ENCODE measurements at places on chromosomes 1 and 21. TPM values are rescaled to one million over a fixed set of nuclear protein-coding genes. Genes with fewer than 3 reads are reported as not detected.
A peak's percentile ranks its signal among the peaks of the same experiment; 100 is the strongest.

GRCh38 chr1:151583796-151584195, 28.1 kb upstream of the SNX27 start:
- H3K4me3 ChIP-seq, result no peak overlapping the region
- H3K27me3 ChIP-seq, result no peaks in the 10 kb centered on the region
- no peak overlapping the region for H3K27ac ChIP-seq
- no peak for DNase-seq
- H3K4me1 ChIP-seq, result no peaks in the 10 kb centered on the region

GRCh38 chr1:145877923-145878486, 7.7 kb downstream of the ANKRD35 start:
- H3K27me3 ChIP-seq, result no peaks in the 10 kb centered on the region
- H3K27ac ChIP-seq, result no peak overlapping the region
- peaks cover 3% of the 10 kb centered on the region for H3K4me1 ChIP-seq
- DNase-seq, result no peak
- no peak overlapping the region for H3K4me3 ChIP-seq

- H3K27me3 ChIP-seq, result no peaks in the 10 kb centered on the region
- H3K4me1 ChIP-seq, result no peaks in the 10 kb centered on the region
- DNase-seq, result no peak
- no peak overlapping the region for H3K4me3 ChIP-seq
Observed at GRCh38 chr1:196698993-196699392, 47.1 kb downstream of the CFH start.

DNA sequence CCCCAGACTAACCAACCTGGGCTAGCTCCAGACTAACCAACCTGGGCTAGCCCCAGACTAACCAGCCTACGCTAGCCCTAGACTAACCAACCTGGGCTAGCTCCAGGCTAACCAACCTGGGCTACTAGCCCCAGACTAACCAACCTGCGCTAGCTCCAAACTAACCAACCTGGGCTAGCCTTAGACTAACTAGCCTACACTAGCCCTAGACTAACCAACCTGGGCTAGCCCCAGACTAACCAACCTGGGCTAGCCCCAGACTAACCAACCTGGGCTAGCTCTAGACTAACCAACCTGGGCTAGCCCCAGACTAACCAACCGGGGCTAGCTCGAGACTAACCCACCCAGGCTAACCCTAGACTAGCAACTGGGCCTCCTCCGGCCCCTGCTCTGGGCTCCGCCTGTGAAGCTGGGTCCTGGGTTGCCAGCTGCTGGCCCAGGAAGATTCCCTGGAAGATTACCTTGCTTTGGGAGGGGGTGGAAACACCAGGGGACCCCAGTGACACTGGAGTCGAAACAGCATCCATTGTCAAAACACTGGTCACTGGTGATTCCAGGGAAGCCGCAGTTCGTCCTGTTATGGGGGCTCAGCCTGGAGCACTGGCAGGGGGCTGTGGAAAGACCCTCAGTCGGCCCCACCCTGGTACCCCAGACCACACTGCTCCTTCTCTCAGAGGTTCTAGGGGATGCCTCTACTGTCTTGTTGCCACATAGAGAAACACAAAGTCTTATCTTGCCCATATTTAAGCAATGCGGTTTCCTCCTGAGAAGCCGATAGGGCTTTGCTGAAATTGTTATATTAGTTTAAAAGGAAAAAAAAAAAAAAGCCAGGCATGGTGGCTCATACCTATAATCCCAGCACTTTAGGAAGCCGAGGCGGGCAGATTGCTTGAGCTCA, 1.1 kb downstream of the TFF2 start:
- no peaks in the 10 kb centered on the region for H3K4me1 ChIP-seq
- no peak overlapping the region for H3K27ac ChIP-seq
- no peak for DNase-seq
- no peaks in the 10 kb centered on the region for H3K36me3 ChIP-seq
- peaks cover 5% of the 10 kb centered on the region for H3K27me3 ChIP-seq
- no peak overlapping the region for H3K4me3 ChIP-seq

DNA sequence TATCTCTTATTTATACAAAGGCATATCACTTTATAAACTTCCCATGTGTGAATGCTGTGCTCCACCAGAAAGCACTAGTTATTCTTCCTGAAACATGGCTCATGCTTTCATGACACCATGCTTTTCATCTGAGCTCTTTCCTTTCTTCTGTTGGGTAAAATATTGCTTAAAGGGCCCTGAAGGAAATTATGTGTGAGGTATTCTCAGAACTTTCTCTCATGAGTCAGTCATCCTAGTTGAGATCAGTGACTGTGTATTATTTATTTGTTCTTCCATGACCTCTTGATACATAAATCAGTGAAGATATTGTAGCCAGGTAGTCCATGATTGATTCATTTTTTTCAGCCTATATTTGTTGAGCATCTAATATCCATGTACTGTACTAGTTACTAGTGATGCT, 54.8 kb downstream of the CYP2J2 start:
- DNase-seq, result no peak
- no peaks in the 10 kb centered on the region for H3K27me3 ChIP-seq
- H3K36me3 ChIP-seq, result no peaks in the 10 kb centered on the region
- H3K4me1 ChIP-seq, result no peaks in the 10 kb centered on the region

DNA sequence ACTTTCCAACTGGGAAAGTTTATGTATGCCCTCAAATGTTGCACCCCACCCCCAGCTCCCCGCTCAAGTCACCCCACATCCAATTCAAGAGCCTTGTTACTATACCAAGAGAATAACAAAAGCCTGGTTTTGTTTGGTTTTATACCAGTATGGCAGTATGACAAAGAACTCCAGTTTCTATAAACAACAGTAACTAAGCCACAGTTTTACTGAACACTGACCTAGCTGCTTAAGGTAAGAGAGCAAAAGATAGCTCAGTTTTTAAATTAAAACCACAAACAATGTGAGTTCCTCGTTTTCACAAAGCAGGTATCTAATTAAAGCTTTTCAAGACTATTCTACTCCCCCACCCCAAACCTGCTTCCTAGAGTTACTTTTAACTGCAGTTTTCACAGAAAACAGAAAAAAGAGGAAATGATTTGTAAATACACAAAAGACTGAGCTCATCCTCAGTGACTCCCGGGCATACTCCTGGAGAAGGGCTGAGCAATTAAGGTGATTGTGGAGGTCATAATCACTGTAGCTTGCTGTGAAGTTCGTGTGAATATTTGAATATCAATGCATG, 59.3 kb upstream of the LHX8 start:
- no peaks in the 10 kb centered on the region for H3K4me1 ChIP-seq
- no peaks in the 10 kb centered on the region for H3K36me3 ChIP-seq
- H3K27ac ChIP-seq, result no peak overlapping the region
- no peak overlapping the region for H3K4me3 ChIP-seq

The ERICH3 gene
- 8.1 TPM for total RNA-seq

GRCh38 chr1:229699613-229700267, 73.7 kb downstream of the URB2 start:
- no peak overlapping the region for H3K27ac ChIP-seq
- DNase-seq, result no peak
- H3K4me3 ChIP-seq, result no peak overlapping the region
- no peaks in the 10 kb centered on the region for H3K36me3 ChIP-seq

DNA sequence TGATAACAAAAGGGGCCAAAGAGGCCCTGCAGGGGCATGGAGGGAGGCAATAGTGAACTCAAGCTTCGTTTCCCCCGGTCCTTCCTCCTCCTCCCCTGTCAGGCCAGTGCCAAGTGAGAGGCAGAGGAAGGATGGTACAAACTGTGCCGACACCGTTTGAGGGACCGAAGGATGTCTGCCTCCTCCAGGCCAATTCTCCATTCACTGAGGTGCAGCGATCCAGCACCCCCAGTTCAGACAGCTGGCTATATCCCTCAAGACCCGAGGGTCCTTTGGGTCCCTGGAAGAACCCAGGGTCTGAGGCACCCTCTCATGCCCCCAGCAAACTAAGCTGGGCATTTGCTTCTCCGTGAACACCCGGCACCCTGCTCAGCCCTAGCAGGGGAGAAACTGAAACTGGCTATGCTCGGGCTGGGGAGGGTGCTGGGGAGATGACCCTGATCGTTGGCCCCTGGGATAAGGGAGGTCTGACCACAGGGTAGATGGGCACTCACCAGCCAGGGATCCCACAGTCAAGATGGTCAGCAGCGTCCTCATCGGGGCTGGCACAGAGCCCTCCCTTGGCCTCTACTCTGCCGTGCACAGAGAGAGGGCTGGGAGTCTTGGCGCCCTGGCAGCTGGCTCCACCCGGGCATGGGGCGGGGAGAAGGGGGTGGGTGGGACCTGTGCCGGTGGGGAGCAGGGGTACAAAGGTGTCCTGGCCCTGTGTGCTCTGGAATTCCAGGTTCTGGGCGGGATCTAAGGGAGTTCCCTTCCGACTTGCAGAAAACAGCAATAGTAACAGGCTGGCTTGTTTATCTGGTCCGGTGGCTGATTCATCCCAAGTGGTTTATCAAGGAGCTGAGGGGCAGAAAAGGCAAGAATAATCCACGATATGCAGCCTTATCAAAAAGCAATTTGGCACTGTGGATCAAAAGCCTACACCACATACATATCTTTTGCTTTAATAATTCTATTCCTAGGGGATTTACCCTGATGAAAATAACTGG, at the start of gene IL22RA1:
IL22RA1 (minus strand) TSS at position 595 of the 989 bp plus-strand sequence; CDS start at position 537, 58 bp downstream.
- no peaks in the 10 kb centered on the region for H3K4me1 ChIP-seq
- H3K36me3 ChIP-seq, result no peaks in the 10 kb centered on the region
- no peaks in the 10 kb centered on the region for H3K27me3 ChIP-seq

GRCh38 chr1:10779201-10779600, 17.2 kb downstream of the CASZ1 start:
- H3K36me3 ChIP-seq, result no peaks in the 10 kb centered on the region
- H3K4me1 ChIP-seq, result peaks cover 18% of the 10 kb centered on the region
- no peak overlapping the region for H3K4me3 ChIP-seq
- DNase-seq, result peak; percentile 59
- H3K27ac ChIP-seq, result no peak overlapping the region

DNA sequence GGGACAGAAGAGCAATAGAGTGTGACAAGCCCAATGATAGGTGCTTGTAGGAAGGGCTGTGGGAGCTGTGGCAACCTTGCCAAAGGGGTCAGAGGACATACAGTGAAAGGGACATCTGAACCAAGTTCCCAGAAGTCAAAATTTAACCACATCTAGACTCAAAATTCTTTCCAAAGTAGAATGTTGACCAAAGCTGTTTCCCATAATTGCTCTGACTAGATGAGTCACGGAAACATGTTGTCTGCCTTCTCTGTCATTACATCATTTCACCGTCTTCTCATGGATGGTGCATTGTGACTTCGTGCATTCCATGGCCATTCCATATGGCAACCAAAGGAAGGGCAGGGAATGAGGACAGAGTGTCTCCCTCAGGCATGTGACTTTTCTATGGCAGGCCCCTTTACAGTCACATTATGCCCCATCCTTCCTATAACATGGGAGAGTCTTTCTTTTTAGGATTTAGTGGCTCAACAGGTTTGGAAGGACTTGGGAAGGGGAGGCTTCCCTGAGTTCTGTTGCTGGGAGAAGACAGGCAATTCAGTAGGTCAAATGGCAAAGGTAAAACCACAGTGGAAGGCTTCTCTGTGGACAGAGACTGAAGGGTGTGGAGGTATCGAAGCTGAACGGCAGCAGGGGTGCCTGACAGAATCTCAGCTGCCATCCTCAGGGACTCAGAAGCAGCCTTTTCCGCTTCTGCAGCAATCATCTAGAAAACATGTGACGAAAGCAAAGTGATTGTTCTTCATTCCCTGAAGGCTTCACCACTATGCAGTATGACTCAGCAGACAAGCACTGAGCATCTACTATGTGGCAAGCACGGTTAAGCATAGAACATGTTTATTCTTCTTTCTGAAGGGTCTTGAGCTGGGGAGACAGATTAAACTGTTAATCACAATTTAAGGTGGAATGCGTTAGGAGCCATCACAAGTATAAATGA, 24.7 kb downstream of the NPHS2 start:
- H3K27ac ChIP-seq, result no peak overlapping the region
- no peaks in the 10 kb centered on the region for H3K27me3 ChIP-seq
- no peaks in the 10 kb centered on the region for H3K36me3 ChIP-seq
- DNase-seq, result no peak
- H3K4me3 ChIP-seq, result no peak overlapping the region

- H3K36me3 ChIP-seq, result no peaks in the 10 kb centered on the region
- peak; percentile 55 for DNase-seq
- H3K4me3 ChIP-seq, result peak overlapping the region; percentile 18
- peaks cover 24% of the 10 kb centered on the region for H3K27me3 ChIP-seq
Observed at GRCh38 chr1:166884040-166884642, 8.1 kb upstream of the TADA1 start.

- no peak overlapping the region for H3K4me3 ChIP-seq
- H3K36me3 ChIP-seq, result no peaks in the 10 kb centered on the region
- no peak overlapping the region for H3K27ac ChIP-seq
- no peaks in the 10 kb centered on the region for H3K27me3 ChIP-seq
- no peaks in the 10 kb centered on the region for H3K4me1 ChIP-seq
Observed at GRCh38 chr1:163275222-163275621, 46.5 kb upstream of the NUF2 start.

- peaks cover 22% of the 10 kb centered on the region for H3K4me1 ChIP-seq
- no peaks in the 10 kb centered on the region for H3K27me3 ChIP-seq
- H3K27ac ChIP-seq, result peak overlapping the region; percentile 21
- no peak overlapping the region for H3K4me3 ChIP-seq
Observed at GRCh38 chr1:31101147-31101502, 35.6 kb upstream of the PUM1 start.

- H3K4me3 ChIP-seq, result no peak overlapping the region
- no peak overlapping the region for H3K27ac ChIP-seq
- H3K27me3 ChIP-seq, result no peaks in the 10 kb centered on the region
- DNase-seq, result peak; percentile 51
Observed at GRCh38 chr1:96559707-96560596, 161.6 kb upstream of the PTBP2 start.

DNA sequence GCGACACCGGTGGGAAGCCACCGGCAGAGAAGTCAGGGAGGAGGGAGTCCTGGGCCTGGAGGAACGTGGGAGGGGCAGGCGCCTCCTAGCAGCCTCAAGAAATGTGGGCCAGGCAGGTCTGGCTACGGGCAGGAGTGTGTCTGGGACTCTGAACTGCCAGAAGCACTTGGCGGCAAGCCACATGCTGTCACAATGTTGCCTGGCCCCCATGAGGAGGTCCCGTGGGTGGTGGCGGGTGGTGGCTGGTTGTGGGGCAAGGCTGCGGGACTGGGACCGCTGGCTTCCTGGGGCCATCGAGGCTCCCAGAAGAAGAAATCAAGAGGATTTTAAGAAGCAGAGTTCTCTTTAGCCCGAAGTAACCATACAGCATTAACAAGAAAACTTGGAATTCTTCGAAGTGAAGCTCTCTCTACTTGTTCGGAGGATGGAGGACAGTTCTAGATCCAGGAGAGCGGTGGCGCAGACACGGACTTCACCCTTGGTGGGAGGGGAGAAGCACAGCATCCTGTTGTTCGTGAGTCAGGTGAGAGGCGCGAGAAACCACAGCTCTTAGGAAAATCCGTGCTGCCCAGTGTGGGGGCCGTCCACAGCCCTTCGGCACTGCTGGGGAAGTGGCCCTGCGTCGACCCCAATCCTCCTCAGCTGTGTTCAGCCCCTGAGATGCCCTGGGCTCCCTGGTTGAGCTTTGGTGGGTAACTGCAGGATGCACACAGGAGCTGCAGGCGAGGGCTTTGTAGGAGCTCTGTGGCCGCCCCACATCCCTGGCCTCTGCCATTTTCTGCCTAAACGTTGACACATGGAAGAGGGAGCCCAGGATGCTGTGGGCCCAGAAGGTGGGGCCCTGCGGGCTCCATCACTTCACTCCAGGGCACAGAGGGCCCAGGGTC, 12.4 kb downstream of the SKI start:
- peaks cover 16% of the 10 kb centered on the region for H3K36me3 ChIP-seq
- no peak overlapping the region for H3K4me3 ChIP-seq
- peaks cover 89% of the 10 kb centered on the region for H3K4me1 ChIP-seq
- peak overlapping the region; percentile 69 for H3K27ac ChIP-seq

All from lower lobe of right lung (tissue), 2 donors.